ENCODE measurements at places on chromosomes 5 and 9.
A peak's percentile ranks its signal among the peaks of the same experiment; 100 is the strongest.

GRCh38 chr5:115471345-115472063 is 73.1 kb downstream of the FEM1C start:
- no peak for DNase-seq

GRCh38 chr9:35917261-35917660 is 8.0 kb downstream of the SPAAR start:
- DNase-seq, result no peak

DNA sequence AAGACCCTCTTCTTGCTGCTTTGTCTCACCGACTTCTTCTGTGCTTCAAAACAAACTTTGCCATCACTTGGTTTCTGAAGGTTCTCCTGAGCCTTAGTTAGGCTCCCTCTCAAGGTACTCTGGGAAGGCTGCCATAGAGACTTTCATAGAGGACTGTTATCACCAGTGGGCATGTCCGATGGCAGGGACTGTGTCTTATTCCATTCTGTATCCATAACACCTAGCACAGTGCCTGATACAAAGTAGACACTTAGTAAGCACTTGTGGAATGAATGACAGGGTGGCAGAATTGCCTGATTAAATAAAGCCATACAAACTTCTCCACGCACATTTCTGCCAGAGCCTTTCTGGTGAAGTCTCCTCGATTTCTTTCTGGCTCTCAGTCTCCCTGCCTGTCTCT is 32.7 kb downstream of the AGXT2 start:
- no peak for DNase-seq

DNA sequence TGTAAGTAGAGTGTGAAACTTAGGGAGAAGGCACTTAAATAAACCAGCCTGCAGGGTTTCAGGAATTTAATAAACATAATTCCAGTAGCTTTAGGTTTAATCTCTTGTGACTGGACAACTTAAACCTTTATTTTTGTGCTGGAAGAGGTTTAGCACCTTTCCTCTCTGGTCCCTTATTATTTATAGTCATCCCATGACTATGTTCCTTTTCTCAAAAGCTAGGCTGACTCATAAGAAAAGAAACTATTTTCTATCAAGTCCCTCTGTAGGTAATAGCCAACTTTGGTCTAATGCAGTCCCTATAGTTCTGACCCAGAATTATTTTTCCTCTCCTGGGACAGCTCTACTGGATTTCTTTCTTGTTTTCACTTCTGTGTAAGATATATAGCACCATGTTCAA is 588.9 kb downstream of the NR2F1-AS1 start:
- no peak for DNase-seq

GRCh38 chr9:90070056-90070455 is 465.2 kb downstream of the GADD45G start:
- no peak for DNase-seq

DNA sequence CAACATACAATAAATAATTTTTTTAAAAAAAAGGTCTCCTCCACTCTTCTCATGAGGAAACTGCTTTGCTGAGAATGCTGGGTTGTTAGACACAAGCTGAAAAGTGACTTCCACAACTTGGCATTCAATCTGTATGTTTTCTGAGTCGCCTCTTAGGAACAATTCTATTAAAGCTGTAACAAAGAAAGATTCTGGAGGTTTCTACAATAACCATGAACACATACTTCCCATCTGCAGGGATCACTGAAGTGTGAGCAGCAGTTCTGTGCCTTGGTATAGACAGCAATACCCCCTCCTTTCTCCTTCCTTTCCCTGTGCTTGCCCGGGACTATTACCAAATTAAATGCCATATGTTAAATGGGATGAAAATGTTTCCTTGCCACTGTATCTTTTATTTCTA is 1.5 kb downstream of the DIRAS2 start:
- no peak for DNase-seq

GRCh38 chr5:128736553-128736952 is 198.5 kb upstream of the FBN2 start:
- DNase-seq, result no peak

- peak; percentile 14 for DNase-seq
These were observed 13.5 kb downstream of the IL12B start for GRCh38 chr5:159316519-159317383.

GRCh38 chr9:78030553-78031443 is 813 bp downstream of the GNAQ start:
- no peak for DNase-seq

GRCh38 chr9:134144801-134145200 is 8.9 kb downstream of the WDR5 start:
- DNase-seq, result no peak

DNA sequence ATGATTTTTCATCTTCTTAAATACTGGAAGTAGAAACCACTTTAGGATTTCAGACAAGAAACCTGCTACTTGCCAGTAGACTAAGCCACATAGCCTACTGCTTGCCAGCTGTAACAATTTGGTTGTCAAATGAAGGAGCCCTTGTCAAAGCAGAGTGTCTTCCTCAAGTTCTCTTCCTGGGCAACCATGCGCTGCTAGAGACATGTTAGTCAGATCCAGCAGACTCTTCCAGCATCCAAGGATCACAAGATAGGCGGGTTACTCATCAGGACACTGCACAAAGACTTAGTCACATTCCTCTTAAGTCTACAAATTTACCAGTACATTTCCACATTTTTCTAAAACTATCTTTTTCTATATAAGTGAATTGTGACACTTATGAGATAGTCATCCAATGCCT is 24.4 kb downstream of the SKIC3 start:
- no peak for DNase-seq

DNA sequence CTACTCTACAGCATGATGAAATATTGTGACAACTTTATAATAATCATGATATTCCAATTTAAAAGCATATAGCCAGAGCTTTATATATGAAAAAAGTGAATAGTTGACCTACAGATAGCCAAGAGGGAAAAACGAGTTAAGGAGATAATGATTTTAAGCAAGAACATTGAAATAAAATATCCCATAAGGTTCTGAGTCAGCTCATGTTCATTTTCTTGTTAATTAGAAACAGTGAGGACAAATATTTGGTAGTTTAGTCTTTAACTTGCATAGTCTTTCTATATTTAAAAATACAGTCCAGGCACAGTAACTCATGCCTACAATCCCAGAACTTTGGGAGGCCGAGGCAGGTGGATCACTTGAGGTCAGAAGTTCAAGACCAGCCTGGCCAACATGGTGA is 55.8 kb upstream of the CDH6 start:
- no peak for DNase-seq

DNA sequence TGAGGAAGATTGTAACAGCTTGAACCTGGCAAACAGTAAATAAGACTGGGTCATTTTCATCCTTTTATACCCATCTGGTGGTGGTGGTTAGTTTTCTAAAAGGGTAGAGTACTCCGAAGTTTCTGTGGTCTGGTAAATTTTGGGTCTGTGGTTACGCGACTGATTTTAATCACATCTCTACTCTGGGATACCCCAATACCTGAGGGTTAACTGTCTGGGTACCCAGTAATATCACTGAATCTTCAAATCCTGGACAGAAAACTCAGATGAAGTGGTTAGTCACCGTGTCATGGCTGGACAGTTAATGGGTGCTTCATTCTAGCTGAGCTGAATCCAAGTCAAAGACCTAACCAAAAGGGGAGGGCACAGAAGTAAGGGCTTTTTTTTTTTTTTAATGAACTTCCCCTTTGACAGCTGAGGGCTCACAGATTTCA is 474.2 kb downstream of the GADD45G start:
- DNase-seq, result no peak

- DNase-seq, result no peak
These were observed 10.2 kb upstream of the LCP2 start for GRCh38 chr5:170307575-170308465.

DNA sequence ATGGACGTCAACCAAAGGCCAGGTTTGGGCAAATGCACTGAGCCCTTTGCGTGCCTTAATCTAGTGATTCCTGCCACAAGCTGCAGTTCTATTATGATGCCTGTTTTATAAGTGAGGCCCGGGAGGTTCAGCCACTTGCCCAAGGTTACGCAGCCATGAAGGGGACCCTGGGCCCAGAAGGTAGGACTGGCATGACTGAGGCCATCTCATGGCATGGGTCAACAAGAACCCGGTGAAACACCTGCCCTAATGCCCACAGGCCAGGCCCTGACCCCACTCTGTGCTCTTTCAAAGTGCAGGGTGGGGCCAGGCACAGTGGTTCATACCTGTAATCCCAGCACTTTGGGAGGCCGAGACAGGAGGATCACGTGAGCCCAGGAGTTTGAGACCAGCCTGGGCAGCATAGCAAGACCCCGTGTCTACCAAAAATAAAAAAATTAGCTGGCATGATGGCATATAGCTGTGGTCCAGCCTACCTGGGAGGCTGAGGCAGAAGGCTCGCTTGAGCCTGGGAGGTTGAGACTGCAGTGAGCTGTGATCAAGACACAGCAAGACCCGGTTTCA is 8.6 kb downstream of the NINJ1 start:
- DNase-seq, result no peak

GRCh38 chr9:69743930-69744329 is 15.9 kb downstream of the PTAR1 start:
- DNase-seq, result no peak

DNA sequence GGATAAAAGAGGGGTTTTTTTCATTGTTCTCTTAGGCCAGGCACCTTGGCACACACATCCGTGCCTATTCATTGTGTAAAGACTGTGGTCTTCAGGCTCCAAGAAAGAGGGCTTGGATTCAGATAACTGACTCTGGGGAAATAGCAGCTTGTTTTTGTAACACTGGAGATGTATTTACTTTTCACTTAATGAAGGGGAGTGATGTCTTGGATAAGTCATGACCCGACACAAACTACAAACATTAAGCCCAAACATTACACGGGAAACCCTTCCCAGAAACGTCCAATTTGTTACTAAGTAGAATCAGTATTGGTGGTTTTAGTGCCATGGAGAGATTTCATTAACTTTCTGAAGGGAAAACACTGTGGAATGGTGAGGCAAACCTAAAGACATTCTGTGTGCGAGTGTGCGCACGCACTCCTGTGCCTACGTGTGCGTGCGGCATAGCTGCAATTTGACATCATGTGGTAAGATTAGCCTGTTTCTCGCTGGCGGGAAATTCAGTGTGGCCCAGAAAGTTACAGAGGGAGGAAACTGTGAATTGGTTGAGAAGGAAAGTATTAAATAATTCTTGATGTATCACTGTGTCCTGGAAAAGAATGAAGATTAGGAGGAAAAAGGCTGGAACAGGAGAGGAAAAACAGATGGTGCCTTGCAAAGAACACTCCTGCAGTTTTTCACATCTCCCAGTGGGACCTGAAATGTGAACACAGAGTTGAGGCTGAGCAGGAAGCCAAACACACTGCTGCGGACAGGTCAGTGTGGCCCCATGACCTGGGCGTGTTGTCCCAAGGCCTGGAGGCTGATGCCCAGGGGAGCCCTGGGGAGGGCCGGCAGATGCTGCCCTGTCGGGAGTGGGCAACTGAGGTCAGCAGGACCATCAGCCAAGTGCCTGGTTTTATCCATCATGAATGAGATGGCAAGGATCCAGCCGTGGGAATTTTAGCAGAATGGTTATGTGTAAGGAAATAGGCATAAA is 108.5 kb downstream of the GAS1 start:
- DNase-seq, result no peak

GRCh38 chr9:93320591-93321219 is 130.8 kb upstream of the FAM120A start:
- DNase-seq, result no peak

GRCh38 chr5:17429353-17429752 is 68.7 kb upstream of the TAF11L2 start:
- DNase-seq, result no peak

DNA sequence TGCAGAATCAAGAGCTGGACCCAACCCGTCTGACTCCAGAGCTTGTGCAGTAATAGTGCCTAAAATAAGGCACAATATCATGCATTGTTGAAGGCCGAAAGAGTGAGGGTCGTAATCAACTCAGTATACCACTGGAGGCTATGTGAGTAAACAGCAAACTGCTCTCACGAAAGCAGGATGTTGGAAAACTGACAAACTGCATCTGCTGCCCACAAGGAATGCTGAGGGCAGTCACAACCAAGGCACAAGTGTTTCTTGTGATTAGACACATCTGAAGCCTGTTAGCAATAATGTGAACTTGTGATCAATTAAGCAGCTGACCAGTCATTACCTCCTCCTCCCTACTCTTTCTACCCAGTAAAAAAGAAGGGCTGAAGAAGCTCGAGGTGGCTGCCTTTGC is 48.8 kb downstream of the TRPM3 start:
- no peak for DNase-seq

DNA sequence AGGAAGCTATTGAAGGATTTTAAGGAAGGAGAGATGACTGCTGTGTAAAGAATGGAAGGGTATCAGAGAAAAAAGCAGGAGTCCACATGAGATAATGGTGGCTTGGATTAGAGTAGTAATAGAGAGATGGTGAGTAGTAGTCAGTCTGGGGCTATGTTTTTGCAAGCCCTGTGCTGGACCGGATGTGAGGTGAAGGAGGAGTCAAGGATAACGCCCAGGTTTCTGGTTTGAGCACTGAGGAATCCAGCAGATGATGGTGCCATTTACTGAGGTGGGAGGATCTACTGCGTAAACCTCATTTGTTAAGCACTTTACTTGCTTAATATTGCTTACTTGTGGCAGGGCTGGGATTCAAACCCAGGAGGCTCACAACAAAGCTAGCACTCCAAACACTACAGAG is 1.1 kb downstream of the TIGD6 start:
- no peak for DNase-seq

- no peak for DNase-seq
These were observed 55.3 kb downstream of the MAPKAP1 start for GRCh38 chr9:125651576-125652232.

DNA sequence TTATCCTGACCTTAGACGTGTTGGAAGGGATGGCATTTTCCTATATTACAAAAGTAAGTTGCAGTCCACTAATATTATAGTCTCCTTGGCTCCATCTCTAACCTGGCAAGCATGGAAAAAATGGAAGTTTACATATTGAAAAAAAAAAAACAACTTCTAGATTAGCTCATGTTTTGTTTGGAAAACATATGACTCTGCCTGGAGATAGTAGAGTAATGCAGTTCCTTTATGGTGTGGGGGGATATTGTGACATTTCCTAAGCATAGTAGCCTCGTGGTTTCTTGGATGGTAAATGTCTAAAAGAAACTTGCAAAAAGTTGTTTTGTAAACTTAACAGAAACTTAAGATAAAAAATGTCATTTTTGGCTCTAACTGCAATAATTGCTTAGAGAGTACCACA is 244.4 kb upstream of the FBXL7 start:
- no peak for DNase-seq

- no peak for DNase-seq
These were observed 36.5 kb downstream of the SHB start for GRCh38 chr9:38032266-38033110.

All from stimulated activated CD8-positive, alpha-beta memory T cell treated with anti-CD3 and anti-CD28 coated beads, Interleukin-4, amount 100 ng/mL, for 4 hours (primary cell).